ENCODE measurements at places on chromosomes 3 and 15. TPM values are rescaled to one million over a fixed set of nuclear protein-coding genes. Genes with fewer than 3 reads are reported as not detected.

The POPDC2 gene
- total RNA-seq, result 2.1 TPM

The WNT7A gene
- 5.1 TPM for total RNA-seq

The COL6A5 gene
- total RNA-seq, result not detected

The GOLGA6B gene
- total RNA-seq, result not detected

The SPINT1 gene
- total RNA-seq, result 0.14 TPM

The IQGAP1 gene
- 57.4 TPM for total RNA-seq

The COLQ gene
- 3.9 TPM for total RNA-seq

The SI gene
- total RNA-seq, result not detected

The CHRM5 gene
- not detected for total RNA-seq

The SH3GL3 gene
- total RNA-seq, result not detected

The NT5DC2 gene
- 6.7 TPM for total RNA-seq

The SLC28A1 gene
- not detected for total RNA-seq

The RPP25 gene
- total RNA-seq, result 0.28 TPM

The CFAP100 gene
- not detected for total RNA-seq

The SKIL gene
- 160 TPM for total RNA-seq

The WDR93 gene
- total RNA-seq, result not detected

The CCDC39 gene
- total RNA-seq, result not detected

The KLHDC8B gene
- total RNA-seq, result 1.1 TPM

The TBC1D23 gene
- 43.9 TPM for total RNA-seq

The RLBP1 gene
- not detected for total RNA-seq

The SCN5A gene
- not detected for total RNA-seq

The HYAL3 gene
- 3.2 TPM for total RNA-seq

The ERC2 gene
- total RNA-seq, result not detected

The FETUB gene
- total RNA-seq, result not detected

Data from CD8-positive, alpha-beta T cell (primary cell).